HCT116 (cell line): ENCODE measurements at places on chromosomes 16 and 17. TPM values are rescaled to one million over a fixed set of nuclear protein-coding genes. Genes with fewer than 3 reads are reported as not detected.

Gene HEATR3
- 16.3 TPM for total RNA-seq

- H3K27ac ChIP-seq, result no peak overlapping the region
- H3K36me3 ChIP-seq, result no peaks in the 10 kb centered on the region
- no peak for DNase-seq
- H3K27me3 ChIP-seq, result peaks cover 18% of the 10 kb centered on the region
- H3K4me3 ChIP-seq, result no peak overlapping the region
- H3K4me1 ChIP-seq, result no peaks in the 10 kb centered on the region
Measured at GRCh38 chr17:36703860-36704266, 102.5 kb downstream of the MRM1 start.

- no peaks in the 10 kb centered on the region for H3K36me3 ChIP-seq
- no peaks in the 10 kb centered on the region for H3K27me3 ChIP-seq
- DNase-seq, result no peak
- H3K27ac ChIP-seq, result no peak overlapping the region
- H3K4me1 ChIP-seq, result peaks cover 11% of the 10 kb centered on the region
Measured at GRCh38 chr17:2190014-2190413, 113.6 kb downstream of the SMG6 start.

GRCh38 chr17:63382136-63382535, 64.0 kb downstream of the CYB561 start:
- no peaks in the 10 kb centered on the region for H3K27me3 ChIP-seq
- no peak overlapping the region for H3K4me3 ChIP-seq
- no peaks in the 10 kb centered on the region for H3K36me3 ChIP-seq
- DNase-seq, result no peak
- H3K4me1 ChIP-seq, result no peaks in the 10 kb centered on the region

DNA sequence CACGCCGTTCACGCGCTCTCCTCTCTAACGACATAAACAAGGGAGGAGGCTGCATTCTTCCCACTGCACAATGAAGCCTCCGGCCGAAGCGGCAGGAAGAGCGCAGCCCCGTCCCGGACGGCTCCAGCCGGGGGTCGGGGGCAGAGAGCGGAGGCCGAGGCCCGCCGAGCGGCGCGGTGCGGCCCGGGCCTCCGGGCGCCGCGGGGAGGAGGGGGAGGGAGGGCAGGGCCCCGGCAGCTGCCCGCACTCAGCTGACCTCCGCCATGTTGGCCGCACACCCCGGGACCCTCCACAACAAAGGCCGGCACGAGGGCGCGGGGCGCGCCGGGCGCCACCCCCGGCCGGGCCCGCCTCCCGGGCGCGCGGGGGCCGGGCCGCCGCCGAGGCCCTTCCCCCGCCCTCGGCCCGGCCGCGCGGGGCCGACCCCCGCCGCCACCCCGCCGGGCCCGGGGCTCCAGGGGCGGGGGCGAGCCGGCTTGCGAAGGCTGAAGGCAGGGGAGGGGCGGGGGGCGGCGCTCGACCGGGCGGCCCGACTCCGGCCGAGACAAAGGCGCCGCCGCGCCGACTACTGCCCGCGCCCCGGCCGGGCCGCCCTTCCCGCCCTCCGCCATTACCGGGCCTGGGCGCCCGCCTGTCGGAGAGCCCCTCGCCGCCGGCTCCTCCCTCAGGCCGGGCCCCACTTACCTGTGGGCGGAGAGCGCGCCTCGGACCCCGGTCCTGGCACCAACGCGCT, 527 bp downstream of the SIAH1 start:
- peaks cover 19% of the 10 kb centered on the region for H3K4me1 ChIP-seq
- H3K27ac ChIP-seq, result peak overlapping the region; percentile 94
- no peaks in the 10 kb centered on the region for H3K36me3 ChIP-seq
- DNase-seq, result no peak
- peak overlapping the region; percentile 85 for H3K4me3 ChIP-seq
- H3K27me3 ChIP-seq, result no peaks in the 10 kb centered on the region
